ENCODE measurements at places on chromosomes 6 and 20.

GRCh38 chr20:57544838-57545564 is 15.9 kb upstream of the PCK1 start:
- DNase-seq: no peak

DNA sequence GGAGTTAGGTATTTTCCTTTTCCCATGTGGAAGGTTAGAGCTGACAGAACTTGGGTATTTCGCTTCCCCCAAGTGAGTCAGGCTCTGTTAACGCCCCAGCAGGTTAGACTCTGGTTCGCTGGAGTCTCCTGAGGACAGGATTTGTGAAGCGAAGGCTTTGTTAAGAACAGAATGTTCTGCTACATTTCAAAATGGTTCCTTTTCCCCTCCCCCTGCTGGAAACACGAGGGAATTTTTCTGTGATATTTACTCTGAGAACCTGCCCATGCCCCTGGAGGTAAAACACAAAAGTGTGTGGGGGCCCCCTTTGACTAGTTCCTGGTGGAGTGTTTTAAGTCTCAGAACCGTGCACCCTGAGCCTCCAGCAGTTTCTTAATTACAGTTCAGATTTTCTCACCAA is 731.4 kb upstream of the CITED2 start:
- no peak for DNase-seq

- no peak for DNase-seq
Measured at GRCh38 chr20:42112161-42112560, 494.0 kb upstream of the CHD6 start.

- no peak for DNase-seq
Measured at GRCh38 chr6:1153696-1154245, 158.1 kb upstream of the FOXQ1 start.

GRCh38 chr6:5670811-5671561 is 335.7 kb downstream of the NRN1 start:
- DNase-seq: no peak

- peak; percentile 35 for DNase-seq
Measured at GRCh38 chr6:147201885-147202515, 2.2 kb upstream of the STXBP5 start.

GRCh38 chr20:44736170-44737021 is 9.3 kb upstream of the KCNK15 start:
- no peak for DNase-seq

- no peak for DNase-seq
Measured at GRCh38 chr6:43459535-43459934, 4.2 kb upstream of the DLK2 start.

- no peak for DNase-seq
Measured at GRCh38 chr20:51462566-51463276, 79.8 kb downstream of the NFATC2 start.

DNA sequence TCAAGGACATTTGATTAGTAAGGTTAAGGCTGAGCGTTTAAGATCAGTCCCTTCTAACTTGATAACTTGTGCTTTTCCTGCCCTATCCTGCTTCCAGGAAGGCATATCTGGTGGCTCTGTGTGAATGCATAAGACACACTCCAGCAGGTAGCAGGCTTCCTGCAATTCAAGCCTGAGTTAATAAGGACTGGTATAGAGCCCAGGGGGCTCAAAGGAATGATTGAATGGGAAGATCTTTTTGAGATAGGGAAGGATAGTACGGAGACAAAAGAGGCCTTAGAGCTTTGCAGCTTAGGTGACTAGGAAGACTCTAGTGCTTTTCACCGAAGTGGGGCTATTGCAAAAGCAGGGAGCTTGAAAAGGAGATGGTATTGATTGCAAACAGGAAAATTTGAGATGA is 307.1 kb downstream of the GRIK2 start:
- no peak for DNase-seq

DNA sequence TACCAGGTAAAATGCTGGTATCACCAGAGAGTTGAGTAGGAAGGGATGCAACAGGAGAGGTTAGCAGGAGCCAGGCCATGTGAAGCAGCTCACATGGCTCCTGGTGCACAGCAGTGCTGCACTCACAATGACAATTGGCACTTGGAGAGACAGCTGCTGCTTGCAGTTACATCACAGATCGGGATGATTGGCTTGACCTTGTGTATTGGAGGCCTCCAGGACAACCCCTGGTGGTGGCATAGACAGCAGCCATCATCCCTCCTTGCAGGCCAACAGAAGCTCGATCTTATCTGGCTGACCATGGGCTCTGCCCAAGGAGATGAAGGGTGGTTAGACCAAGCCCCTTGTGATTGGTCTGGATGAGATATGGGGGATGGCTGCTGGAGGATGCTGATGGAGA is 73.0 kb downstream of the EYA2 start:
- DNase-seq: no peak

DNA sequence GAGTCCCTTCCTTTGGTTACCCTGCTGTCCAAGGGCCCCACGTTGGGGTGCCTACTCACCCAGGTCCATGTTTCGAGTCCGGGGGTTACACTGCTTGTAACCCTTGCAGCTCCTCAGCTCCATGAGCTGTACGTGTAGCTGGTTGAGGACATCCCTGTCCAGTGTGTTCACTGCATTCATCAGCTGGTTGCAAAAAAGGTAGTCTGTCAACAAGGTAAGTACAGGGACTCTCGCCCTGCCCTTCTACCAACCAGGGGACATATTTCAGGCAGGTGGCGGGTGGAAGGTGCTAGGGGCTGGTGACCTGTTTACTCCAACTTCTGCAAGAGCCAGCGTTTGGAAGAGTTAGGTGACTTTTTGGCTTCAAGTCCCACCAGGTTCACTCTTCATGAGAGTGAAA is 123.6 kb downstream of the SULF2 start:
- DNase-seq: no peak

DNA sequence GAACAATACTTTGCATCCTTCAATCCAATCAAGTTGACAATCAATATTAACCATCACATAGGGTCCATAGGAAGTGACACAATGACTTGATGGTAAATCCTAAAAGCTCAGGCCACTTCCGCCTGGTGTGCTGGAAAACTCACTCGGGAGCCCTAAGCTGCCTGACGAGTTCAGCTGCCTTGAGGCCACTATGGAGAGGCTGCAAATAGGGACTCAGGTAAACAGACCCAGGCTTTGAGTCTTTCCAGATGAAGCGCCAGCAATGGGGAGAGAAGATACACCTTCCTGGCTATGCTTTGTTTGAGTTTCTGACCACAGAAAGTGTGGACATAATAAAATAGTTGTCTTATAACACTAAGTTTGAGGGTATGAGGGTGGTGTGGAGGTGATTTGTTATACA is 112.6 kb downstream of the GPR63 start:
- DNase-seq: no peak

- no peak for DNase-seq
Measured at GRCh38 chr6:37840940-37841300, 21.4 kb downstream of the ZFAND3 start.

- DNase-seq: no peak
Measured at GRCh38 chr20:54090230-54091119, 20.1 kb upstream of the BCAS1 start.

GRCh38 chr20:63027922-63028389 is 21.2 kb upstream of the BHLHE23 start:
- DNase-seq: peak; percentile 64

DNA sequence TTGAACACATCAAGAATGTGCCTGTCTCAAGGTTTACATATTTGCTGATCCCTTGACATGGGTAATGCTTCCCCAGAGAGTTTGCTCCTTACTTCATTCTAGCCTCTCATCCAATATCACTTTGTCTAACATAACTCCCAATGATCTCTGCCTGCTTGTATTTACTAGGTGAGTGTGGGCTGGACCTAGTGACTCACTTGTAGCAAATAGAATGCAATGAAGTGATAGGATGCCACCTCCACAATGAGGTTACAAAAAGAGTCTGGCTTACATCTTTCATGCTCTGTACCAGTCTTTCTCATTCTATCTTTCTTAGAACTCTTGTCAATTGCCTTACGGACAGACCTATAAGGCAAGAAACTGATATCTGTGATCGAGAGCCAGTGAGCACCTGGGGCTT is 44.9 kb upstream of the TMEM200A start:
- no peak for DNase-seq

- DNase-seq: no peak
Measured at GRCh38 chr6:3913958-3914337, 64.8 kb downstream of the FAM50B start.

DNA sequence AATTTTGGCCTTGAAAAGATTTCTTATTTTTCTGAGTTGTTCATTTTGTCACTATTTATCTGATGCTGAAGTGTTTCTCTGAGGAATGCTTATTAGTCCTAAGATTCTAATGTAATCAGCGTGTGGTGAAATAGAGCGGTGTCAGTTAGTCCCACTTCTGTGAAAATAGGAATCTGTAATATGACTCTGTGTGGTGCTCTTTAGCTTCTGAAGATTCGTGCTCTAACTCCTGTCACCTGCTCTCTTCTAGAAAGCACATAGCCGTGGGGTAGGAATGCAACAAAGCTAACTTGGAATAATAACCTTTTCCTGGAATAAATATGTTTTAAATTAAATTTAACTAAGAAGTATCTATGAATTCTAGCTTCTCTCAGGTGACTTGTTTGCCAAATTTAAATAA is 90.4 kb downstream of the BCKDHB start:
- DNase-seq: no peak

GRCh38 chr20:21609221-21609620 is 95.4 kb upstream of the NKX2-2 start:
- DNase-seq: peak; percentile 19

DNA sequence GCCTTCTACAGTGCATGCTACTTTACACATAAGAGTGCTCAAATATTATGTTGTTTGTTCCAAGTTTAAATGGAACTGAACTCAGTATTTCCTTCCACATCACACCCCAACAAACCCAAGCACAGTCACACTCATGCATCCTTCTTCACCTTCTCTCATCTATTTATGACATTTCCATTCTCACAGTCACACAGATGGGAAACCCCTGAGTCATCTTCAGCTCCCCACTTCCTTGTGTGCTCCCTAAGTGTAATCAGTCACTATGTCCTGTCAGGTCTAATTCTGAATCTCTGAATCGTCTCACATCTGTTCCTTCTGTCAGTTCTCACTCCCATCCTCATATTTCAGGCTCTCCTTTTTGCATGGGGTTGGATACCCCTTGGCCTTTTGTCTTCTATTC is 96.0 kb downstream of the RIMS1 start:
- DNase-seq: no peak

GRCh38 chr6:111220383-111221031 is 133.2 kb downstream of the SLC16A10 start:
- DNase-seq: no peak

Data from H54 (cell line).